ENCODE measurements at places on chromosomes 1 and 21. TPM values are rescaled to one million over a fixed set of nuclear protein-coding genes. Genes with fewer than 3 reads are reported as not detected.

- DNase-seq, result no peak
Measured at GRCh38 chr1:57122031-57122430, 156.2 kb upstream of the C8B start.

DNA sequence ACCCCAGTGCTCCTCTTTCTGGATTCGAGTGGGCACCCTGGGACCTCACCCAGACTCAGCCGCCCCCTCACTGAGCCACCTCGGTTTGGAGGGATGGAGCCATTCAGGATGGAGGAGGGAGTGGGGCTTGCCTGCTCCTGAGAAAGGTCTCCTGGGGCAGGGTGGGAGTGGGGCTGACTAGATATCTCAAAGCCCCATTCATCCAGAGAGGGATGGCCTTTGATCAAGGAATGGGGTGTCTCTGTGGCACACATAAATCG lies 10.1 kb upstream of the SPSB1 start:
- DNase-seq, result no peak

- no peak for DNase-seq
Measured at GRCh38 chr1:154497026-154497806, 4.8 kb upstream of the TDRD10 start.

- DNase-seq, result no peak
Measured at GRCh38 chr1:43945674-43946235, 995 bp upstream of the IPO13 start.

- DNase-seq, result no peak
Measured at GRCh38 chr1:208279826-208280588, 35.8 kb upstream of the PLXNA2 start.

DNA sequence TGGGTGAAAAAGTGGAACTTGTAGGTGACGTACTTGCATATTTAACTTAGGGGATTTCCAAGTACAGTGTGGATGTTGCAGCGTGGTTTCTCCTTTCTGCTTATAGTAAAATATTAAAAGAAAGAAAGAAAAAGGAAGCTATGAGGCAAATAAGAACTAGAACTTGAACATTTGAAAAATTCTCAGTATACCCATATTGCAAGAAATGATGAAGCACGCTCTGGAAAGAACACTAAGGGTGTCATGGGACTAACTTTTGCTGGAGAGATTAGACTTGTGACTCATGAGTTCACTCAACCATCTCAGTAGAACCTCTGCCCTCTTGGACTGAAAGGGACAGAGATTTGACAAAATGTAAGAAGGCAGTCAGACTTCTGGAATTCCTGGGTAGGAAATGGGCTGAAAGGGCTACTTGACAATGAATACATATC lies 704.5 kb upstream of the ADGRL4 start:
- no peak for DNase-seq

GRCh38 chr1:111837393-111837792 lies 81.7 kb downstream of the DDX20 start:
- DNase-seq, result no peak

DNA sequence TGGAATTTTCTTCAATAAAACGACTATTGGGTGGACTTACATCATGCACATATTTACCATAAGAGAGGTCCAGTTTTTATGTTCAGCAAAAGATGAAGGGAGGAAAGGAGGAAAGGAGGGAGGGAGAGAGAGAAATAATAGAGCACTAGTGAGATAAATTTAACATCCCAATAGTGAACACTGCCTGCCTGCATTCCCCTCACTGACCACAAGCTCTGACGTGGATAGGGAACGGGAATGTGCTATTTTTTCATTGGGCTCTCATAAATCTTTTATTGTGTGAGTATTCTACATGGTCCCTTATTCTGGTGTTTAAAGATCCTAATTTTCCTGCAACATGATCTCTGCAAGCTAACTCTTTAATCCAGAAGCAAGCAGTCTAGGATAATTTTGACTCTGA lies 82.1 kb downstream of the TTC3 start:
- no peak for DNase-seq

GRCh38 chr1:108695535-108695934 lies 3.4 kb downstream of the PRPF38B start:
- no peak for DNase-seq

DNA sequence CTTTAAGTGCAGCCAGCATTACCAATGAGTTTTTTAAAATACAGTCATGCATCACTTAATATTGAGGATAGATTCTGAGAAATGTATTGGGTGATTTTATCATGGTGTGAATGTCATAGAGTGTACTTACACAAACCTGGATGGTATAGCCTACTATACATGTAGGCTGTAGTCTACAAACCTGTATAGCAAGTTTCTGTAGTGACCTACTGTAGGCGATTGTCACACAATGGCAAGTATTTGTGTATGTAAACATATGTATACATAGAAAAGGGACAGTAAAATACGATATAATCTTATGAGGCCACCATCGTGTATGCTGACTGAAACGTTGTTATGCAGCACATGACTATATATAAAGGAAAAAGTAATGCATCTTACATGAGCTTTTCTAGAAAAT lies 48.2 kb downstream of the RPE65 start:
- DNase-seq, result no peak

- no peak for DNase-seq
Measured at GRCh38 chr1:14350197-14350596, 248.3 kb upstream of the KAZN start.

DNA sequence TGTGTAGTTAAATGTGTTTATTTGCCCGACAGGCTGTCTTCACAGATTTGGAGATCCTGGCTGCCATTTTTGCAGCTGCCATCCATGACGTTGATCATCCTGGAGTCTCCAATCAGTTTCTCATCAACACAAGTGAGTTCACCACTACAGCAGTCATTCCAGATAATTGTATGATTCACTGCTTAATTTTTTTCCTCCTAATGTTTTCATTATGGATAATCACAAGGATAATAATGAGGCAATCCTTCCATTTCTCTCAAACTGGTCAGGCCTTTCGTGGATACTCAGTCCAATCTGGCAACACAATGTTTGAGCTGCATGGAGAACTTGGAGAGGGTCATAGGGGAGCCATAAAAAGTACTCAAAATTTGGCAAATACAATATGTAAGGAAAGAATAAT lies 168.3 kb upstream of the SGIP1 start:
- no peak for DNase-seq

GRCh38 chr21:14740692-14741091 lies 194.6 kb upstream of the SAMSN1 start:
- DNase-seq, result no peak

- DNase-seq, result no peak
Measured at GRCh38 chr1:12204140-12204539, 25.7 kb upstream of the VPS13D start.

DNA sequence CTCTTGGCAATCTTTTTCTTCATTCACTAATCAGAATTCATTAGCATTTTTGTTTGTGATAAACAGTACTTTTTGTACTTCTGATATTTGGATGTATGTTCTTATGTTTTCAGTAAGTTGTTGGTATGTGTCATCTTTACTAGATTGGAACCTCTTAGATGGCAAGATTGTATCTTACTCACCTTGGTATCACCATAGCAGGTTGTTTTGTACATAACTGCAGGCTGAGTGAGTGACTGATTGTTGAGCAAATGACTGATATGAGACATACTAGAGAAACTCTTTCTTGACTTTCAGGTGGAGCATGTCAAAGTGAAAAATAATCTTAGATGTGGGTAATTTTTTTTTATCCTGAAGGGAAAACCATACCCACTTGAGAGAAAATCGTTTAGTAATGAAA lies 173.7 kb downstream of the CLEC20A start:
- DNase-seq, result no peak

GRCh38 chr1:205236951-205237475 lies 9.3 kb downstream of the TMCC2 start:
- no peak for DNase-seq

DNA sequence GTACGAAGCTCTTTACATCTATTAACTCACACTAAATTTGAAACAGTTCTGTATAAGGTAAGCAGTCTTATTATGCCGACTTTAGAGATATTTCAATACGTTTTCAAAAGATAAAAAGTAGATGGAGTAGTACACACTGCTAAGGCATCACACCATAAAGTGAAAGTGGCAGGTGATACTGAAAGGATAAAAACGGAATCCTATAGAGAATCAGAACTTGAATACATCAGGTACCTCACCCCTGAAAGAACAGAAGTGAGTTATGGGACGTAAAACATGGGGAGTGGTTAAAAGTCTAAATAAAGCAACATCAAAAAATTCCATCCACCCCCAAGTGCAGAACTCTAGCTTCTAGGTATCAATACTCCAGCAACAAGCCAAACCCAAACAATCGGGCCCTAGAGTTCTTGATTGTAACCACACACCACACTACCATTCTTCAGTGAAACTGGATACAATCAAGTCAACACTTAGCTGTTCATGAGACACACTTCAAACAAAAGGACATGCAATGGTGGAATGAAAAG lies 142.6 kb downstream of the SMYD3 start:
- DNase-seq, result no peak

GRCh38 chr1:197781968-197782721 lies 6.9 kb upstream of the DENND1B start:
- DNase-seq, result no peak

DNA sequence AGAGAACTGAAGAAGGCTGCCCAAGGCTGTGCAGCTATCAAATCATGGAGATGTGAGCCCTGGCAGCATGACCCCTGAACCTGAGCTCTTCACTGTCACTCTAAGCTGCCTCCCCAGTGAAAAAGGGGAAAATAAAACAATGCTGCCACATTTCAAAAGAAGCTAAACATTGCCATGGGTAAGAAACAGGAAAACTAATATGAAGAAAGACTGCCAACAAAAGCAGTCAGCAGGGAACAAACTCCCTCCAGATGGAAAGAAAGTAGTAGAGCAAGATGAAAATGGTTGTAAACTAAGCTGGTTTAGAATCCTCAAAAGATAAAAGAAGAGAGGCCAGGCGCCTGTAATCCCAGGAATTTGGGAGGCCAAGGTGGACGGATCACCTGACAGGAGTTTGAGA lies 36.2 kb upstream of the CSF1 start:
- DNase-seq, result no peak

DNA sequence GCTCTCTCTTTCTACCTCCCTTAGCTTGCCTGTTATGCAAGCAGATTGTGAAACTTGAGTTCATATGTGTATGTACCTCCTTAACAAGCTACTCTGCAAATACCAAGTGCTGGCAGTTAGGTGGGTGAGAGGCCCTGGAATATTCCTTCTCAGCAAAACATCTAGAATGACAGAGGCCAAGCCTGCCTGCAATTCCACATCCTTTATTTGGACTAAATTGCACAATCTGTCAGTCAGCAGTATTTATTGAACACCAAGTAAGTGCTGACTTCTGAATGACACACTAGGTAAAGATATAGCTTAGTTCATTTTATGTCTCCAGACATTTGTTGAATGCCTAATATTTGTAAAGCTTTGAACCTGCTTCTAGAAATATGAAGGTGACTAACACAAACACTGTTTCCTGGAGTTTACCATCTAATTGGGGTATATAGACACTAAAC lies 87.5 kb downstream of the RGL1 start:
- DNase-seq, result no peak

- no peak for DNase-seq
Measured at GRCh38 chr1:244199902-244200301, 148.8 kb downstream of the ZBTB18 start.

DNA sequence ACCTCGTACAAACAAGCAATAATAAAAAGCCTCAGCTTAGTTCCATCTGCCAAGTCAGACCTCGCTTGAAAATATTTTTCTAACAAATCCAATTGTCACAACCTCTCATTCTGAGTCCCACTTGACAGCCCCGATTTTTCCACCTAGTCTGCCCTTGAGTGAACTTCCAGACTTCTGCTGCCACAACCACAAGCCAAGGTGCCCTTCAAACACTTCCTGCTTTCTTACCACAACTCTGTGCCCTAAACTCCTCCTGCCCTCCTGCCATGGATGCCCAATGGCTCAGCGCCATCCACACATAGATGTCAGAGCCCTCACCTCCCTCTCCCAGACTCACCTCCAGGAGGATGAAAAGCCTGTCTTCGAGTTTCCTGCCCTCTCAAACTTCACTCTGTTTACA lies 3.9 kb downstream of the TMPRSS2 start:
- DNase-seq, result no peak

DNA sequence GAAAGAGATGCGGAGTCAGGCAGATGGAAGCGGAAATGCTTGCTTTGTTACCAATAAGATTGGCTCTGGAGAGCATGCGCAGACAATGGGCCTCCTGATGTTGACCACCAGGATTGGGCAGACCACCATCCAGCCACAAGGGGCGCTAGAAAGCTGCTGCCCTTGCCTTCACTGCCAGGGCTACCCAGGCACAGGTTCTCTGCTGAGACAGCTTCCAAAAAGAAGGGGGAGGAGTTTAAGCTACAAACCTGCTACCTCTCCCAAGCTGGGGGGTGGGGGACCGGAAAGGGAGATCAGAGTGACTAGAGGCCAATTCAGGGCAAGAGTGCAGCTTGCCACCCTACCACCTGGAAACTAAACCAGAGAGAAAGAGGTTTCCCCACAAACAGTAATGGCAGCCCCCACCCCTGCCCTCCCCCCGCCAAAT lies 369.7 kb downstream of the RRAGC start:
- DNase-seq, result no peak

- DNase-seq, result no peak
Measured at GRCh38 chr1:86754265-86754974, 50.0 kb downstream of the SH3GLB1 start.

DNA sequence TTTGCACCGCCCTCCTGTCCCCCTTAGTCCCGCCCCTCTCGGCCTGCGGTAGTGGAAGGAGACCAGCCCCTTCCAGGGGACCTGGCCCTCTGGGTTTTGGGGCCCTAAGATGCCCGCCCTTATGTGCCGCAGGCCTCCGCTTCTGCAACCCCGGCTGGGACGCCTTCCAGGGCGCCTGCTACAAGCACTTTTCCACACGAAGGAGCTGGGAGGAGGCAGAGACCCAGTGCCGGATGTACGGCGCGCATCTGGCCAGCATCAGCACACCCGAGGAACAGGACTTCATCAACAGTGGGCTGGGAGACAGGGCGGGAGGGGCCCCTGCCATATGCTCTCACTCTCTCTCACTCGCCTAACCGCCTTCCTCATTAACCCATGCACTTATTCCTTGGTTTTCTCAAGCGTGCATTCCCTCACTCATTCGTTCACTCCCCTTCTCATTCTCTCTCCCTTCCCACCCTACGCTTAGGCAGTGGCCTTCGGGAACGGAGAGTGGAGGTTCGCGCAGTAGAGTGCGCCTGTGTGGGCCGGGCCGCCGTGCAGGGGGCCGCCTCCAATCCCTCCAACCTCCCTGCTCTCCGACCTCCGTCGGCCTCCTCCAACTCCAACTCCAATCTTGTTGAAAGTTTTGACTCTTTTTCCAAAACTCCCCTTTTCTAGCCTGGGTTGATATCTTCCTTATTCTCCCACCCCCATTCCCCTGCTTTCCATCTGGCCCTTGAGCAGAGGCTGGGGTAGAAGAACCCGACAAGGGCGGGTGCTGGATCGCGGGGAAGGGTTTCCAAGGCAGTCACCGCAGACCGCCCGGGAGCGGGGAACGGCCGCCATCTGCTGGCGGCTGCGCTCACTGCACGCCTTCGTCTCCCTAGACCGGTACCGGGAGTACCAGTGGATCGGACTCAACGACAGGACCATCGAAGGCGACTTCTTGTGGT lies 15.2 kb downstream of the BCAN start:
- peak; percentile 74 for DNase-seq

- no peak for DNase-seq
Measured at GRCh38 chr1:53869454-53870117, 20.0 kb downstream of the YIPF1 start.

- no peak for DNase-seq
Measured at GRCh38 chr1:205927247-205927646, 16.0 kb downstream of the SLC26A9 start.

The GBP5 gene
- total RNA-seq, result 3.1 TPM

The IL22RA1 gene
- total RNA-seq, result 0.98 TPM

The CGN gene
- 13.4 TPM for total RNA-seq

The FCRLB gene
- total RNA-seq, result 0.33 TPM

The CYP4A11 gene
- 0.48 TPM for total RNA-seq

The CBR3 gene
- total RNA-seq, result 22.1 TPM

The ZYG11A gene
- total RNA-seq, result 1.2 TPM

Data from breast epithelium (tissue), 4 donors.